Activated CD8-positive, alpha-beta T cell treated with anti-CD3 and anti-CD28 coated beads, Interleukin-2, amount 10 ng/mL, durations not matched to agents 7 days and 5 days (primary cell): ENCODE measurements at places on chromosomes 16 and 17. TPM values are rescaled to one million over a fixed set of nuclear protein-coding genes. Genes with fewer than 3 reads are reported as not detected.

DNA sequence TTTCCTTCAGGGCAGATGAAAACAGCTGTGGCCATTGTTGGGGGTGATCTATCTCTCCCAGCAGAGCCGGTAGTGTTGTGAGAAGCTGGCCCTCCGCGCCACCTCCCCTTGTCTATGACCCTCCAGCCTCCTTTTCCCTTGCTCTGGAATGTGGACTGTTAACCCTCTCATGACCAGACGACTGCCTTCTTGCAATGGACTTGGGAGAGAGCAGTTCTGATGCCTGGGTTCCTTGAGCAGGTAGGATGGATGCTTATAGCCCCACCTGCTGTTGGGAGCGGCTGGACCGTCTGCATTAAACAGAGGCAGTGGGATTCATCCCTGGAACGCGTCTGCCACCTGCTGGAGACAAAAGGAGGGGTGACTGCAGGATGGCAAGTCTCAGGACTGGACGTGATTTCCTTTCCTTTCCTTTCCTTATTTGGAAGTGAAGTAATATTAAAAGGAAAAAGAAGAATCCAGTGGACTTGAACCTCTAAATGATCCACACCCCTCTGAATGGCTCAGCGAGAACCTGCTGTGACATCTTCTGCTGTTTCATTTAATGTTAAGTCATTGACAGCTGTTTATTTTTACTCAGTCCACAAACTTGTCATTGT lies 1.8 kb upstream of the SOST start:
- peak; percentile 94 for DNase-seq
- no peak overlapping the region for H3K4me3 ChIP-seq
- H3K27me3 ChIP-seq = peaks cover 24% of the 10 kb centered on the region
- no peaks in the 10 kb centered on the region for H3K36me3 ChIP-seq
- peaks cover 2% of the 10 kb centered on the region for H3K4me1 ChIP-seq

CLEC10A gene
- not detected for total RNA-seq

DNA sequence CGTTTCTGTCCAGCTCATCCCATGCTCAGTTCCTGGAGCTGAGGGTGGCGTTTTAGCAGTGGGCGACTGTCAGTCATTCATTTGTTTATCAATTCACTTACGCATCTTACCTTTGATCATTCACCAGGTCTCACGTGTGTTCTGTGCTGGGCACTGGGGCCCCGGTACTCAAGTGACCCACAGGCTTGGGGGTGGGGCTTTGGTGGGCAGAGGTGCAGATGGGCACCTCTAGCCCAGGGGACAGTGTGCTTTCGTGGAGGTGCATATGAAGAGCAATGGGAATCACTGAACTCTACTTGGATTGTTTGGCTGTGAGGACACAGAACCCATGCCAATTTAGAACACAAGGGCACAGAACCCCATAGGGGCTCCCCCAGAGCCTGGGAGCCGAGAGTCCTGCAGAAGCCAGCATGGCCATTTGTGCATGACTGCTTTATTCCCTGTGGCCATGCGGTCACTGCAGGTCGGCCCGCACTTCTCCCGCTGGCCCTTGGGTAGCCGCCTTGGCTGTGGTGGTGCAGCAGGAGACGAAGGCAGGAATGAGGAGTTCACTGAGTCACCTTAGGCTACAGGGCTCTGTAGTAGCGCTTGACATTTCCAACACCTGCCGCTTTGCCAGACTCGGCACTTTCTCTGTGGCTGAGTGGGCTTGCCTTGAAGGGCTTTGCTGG lies 144.6 kb downstream of the SNX29 start:
- no peak overlapping the region for H3K27ac ChIP-seq
- no peak overlapping the region for H3K4me3 ChIP-seq
- DNase-seq = no peak

GRCh38 chr16:9437115-9437514 lies 345.7 kb downstream of the HAPSTR1 start:
- no peaks in the 10 kb centered on the region for H3K36me3 ChIP-seq
- no peaks in the 10 kb centered on the region for H3K4me1 ChIP-seq
- no peak for DNase-seq
- no peaks in the 10 kb centered on the region for H3K27me3 ChIP-seq
- no peak overlapping the region for H3K27ac ChIP-seq
- no peak overlapping the region for H3K4me3 ChIP-seq

- H3K27me3 ChIP-seq = no peaks in the 10 kb centered on the region
- no peak overlapping the region for H3K4me3 ChIP-seq
- no peak for DNase-seq
- no peak overlapping the region for H3K27ac ChIP-seq
Observed at GRCh38 chr16:53745753-53746266, 41.9 kb downstream of the FTO start.

CBX4 gene
- total RNA-seq = 50.3 TPM

GRCh38 chr16:35398180-35398579 lies 1938.8 kb downstream of the TP53TG3F start:
- no peak overlapping the region for H3K27ac ChIP-seq
- no peaks in the 10 kb centered on the region for H3K36me3 ChIP-seq

DNA sequence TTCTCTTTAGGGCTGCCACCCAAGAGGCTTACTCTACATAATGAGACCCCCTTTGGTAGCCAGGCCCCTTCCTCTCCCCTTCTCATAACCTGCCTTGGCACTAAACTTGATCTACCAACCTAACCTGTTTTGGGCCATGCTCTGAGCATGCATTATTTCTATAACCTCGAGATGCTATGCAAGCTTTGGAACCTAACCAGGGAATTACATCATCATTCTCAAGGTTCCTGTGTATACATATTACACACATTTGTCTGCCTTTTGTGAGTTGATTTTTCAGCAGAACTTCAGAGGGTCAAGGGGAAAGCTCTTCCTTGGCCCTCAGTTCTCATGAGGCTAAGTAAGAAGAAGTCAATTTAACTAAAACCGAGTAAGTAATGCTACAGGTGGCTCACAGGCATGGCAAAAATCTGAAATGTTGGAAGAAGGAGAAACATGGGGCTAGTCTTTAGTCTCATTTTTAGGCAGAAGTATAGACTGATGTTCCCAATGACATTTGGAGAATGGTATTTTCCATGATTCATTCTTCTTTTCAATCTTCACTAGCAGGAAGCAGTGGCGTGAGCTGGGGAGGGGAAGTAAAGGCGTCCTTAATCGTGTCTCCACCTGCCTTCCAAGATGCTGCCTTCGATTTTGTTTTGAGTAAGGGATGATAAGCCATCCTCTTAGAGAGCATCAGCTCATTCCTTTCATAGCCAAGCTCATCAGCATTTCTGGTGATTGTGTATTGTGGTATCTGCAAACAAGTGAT lies 308.4 kb downstream of the ABCC12 start:
- no peak overlapping the region for H3K27ac ChIP-seq
- no peaks in the 10 kb centered on the region for H3K4me1 ChIP-seq
- no peak for DNase-seq
- no peak overlapping the region for H3K4me3 ChIP-seq

DNA sequence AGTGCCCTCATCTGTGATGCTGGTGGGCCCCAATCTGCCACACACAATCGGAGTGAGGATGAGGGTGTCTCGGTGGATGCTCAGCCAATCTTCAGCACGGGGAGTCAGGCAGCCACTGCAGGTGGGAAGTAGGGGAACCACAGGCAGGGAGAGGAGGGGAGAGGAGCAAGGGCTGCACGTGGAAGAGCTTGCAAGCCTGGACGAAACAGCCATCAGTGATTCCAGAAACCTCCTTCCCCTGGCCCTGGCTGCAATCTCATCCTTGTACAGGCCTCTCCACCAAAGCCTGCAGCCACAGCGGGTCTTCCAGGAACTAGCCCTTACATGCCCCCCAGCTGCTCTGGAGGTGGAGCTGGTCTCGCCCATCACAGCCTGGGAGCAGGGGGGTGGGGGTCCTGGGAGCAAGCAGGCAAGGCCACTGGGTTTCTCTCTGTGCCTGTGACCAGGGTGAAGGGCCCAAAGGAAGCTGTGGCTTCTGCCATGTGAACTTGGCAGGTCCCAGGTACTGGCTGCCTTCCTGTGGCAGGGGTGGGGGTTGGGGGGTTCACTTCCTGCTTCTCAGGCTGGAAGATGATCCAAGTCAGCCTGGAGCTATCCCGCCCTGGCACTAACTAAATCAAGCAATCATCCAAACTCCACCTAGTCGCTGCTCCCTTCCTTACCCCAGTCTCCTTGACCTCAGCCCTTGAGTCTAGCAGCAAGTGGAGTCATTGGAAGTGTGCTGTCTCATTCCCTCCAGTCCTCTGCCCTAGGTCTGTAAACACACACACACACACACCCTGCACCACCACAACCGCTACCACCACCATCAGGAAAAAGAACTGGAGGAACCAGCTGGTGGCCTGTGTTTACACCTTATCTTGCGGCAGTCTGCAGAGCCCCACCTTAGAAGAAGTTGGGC lies 29.4 kb upstream of the MLKL start:
- peak overlapping the region; percentile 68 for H3K27ac ChIP-seq
- H3K27me3 ChIP-seq = no peaks in the 10 kb centered on the region
- H3K36me3 ChIP-seq = no peaks in the 10 kb centered on the region
- no peak overlapping the region for H3K4me3 ChIP-seq

MPP3 gene
- total RNA-seq = not detected
